Hematopoietic multipotent progenitor cell treated with erythropoietin and hydrocortisone succinate and interleukin-3 and kit ligand, for 17 days (in vitro differentiated cells): ENCODE measurements at places on chromosomes 11 and 22.
A peak's percentile ranks its signal among the peaks of the same experiment; 100 is the strongest.

DNA sequence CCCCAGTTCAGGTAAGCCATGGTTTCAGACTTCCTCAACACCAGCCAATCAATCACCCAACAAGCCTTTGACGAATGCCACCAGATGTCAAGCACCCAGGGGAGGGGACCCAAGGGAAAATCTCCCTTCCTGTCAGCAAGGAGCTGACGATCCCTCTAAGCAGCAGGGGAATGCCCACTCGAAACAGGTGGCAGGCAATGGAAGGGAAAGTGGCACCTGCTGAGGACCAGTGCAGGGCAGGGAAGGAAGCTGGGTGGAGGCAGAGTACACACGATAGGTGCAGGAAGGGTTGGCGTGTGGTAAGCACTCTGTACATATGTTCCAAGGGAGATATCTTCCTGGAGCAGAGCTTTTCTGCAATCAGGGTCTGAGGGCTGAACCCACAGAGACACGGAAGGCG, 11.7 kb upstream of the CREB3L1 start:
- DNase-seq = no peak

- DNase-seq = no peak
Measured at GRCh38 chr11:106917973-106918372, 100.3 kb downstream of the GUCY1A2 start.

DNA sequence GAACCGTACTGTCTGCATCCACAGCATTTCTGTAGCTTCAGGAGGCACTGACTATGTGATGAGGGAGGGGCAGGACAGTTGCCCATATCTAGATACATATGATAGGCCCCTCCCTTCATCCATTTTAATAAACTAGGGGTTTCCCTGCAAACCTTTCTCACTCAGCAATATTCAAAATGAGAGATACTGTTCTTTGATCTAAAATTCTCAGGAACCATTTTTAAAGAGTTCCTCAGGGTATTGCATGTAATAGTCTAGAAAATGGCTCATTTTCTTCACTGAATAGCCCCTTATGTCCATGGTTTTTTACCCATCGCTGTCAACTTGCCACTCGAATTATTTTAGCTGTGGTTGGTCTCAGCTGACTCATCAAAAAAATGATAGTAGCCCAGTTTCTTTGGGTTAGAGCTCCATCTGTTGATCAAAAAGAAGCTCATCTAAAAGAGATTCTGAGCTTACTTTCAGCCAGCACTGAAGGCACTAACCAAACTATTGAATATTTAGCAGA, 37.0 kb upstream of the DNAJB7 start:
- peak; percentile 87 for DNase-seq

DNA sequence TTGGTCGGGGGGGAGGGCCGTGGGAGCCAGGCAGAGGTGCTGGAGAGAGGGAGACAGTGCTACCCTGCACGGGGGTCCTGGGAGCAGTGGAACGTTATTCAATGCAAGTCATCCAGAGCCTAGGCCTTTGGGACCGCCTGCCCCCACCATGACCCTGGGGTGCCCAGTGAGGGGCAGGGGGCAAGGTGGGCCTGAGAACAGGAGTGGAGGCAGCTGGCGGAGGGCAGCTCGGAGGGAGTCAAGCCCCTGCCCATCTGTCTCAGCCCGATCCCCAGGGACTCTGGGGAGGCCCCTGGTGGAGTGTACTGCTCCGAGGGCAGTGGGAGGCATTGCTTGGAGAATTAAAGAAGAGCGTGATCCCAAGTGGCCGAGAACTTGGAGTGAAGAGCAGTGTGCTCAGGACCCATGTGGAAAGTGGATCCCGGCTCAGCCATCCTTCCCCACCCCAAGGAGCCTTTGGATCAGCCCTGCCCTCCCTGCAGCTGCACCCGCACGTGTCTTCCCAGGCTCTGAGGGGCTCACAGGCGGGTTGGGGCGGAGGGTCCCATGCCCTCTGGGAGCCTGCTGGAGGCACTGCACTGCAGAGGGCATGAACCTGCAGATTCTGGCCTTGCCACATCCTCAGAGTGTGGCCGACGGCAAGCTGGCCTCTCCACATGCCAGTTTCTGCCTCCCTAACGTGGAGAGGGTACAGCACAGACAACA, 34.0 kb upstream of the SMIM38 start:
- no peak for DNase-seq

DNA sequence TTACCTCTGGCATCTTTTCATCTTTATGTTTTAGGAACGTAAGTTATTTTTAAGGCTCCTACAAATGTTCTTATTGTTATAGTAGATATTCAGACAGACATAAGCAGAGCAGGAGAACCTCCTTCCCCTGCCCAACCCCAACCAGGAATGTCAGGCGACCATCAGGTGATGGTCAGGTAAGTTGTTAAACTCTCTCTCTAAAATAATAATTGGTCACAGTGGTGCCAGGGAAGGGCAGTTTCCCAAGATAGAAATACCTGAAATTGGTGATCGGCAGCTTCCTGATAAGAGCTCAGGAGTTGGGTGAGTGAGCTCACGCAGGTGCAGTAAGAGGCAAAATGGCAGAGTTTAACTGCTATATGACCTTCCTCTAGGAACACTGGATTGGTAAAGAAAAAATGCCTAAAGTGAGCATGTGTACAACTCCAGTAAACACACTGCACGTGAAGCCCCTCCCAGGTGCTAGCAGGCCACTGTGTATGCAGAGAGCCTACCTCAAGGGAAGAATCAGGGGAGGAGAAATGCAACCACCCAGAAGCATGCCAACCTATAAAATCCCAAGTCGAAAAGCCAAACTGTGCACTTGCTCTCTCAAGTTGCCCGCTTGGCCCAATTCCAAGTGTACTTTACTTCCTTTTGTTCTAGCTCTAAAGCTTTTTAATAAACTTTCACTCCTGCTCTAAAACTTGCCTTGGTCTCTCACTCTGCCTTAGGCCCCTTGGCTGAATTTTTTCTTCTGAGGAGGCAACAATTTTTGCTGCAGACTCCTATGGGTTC, 273.9 kb downstream of the SBF2 start:
- no peak for DNase-seq

DNA sequence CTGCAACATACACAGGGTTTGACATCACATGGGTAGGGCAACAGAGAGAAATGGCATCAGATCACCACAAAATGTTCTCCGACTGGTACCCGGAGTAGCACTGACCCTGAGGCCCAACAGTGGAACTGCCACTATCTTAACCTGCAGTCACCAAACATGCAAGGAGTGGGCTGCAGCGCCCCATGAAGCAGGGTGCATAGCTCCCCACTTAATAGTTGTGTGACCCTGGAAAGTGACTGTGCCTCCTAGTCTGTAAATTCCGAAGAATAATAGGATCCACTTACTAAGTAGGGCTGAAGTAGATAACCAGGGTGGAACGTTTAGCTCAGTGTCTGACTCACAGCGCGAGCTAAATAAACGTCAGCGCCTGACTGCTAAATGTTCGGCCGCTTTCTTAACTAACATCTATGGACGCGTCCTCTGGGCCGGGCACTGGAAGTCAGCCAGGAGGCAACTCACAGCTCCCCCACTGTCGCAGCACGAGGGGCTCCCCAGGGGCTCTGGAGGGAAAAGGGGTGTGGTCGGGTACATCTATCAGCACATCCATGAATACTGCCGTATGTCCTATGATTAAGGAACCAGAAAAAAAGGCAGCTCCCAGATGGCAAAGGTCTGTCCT, 777 bp downstream of the LTO1 start:
- DNase-seq = peak; percentile 76

GRCh38 chr11:64990222-64990923, 6.4 kb downstream of the BATF2 start:
- DNase-seq = no peak

DNA sequence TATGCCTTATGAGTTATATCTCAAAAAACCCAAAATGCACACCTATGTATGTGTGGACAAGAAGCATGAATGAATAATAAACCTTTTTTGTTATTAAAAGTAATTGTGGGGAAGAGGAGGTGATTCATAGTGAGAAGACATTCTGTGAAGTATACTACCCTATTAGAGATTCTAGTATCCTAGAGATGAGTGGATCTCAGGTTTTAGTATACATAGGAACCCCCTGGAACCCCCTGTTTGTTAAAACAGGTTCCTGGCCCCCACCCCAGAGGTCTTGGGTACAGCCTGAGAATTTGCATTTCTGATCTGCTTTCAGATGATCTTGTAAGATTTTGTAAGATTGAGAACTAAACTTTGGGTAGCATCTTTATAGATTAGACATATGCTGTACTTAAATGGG, 17.5 kb downstream of the NUCB2 start:
- no peak for DNase-seq

DNA sequence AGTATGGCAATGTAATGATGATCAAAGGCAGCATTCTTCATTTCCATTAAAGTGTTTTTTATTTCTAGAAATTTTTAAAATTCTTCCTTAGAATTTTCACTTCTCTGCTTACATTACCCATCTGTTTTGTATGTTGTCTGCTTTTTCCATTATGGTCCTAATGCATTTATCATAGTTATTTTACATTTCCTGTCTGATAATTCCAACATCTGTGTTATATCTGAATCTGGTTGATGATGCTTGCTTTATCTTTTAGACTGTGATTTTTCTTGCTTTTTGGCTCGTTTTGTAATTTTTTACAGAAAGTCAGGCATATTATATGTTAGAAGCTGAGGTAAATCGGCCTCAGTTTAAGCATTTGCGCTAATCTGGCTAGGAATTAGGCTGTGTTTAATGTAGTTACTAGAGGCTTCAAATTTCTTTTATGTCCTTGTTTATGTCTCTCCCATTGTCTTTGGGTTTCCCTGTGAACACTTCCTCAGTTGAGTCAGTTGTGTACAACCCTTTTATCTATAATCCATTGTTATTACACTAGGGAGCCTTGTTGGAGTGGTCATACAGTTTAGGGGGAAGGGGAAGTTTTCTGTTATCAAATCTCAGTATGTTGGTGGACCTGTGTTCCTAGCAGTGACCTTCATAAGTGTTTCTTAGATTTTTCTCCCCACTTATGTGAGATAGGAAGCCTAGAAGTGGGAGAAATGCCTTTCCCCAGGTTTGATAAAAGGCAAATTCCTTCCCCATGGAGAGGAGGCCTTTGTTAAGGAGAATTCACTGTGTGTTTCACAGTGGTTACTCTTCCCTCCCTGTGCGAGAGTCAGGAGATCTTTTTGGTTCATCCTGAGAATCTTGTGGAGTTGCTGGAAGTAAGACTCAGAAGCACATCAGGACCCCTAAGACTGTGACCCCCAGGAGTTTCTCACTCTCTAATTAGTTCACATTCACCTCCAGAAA, 437.5 kb downstream of the INSC start:
- no peak for DNase-seq

- DNase-seq = no peak
Measured at GRCh38 chr22:46574993-46575910, 37.8 kb upstream of the CELSR1 start.

DNA sequence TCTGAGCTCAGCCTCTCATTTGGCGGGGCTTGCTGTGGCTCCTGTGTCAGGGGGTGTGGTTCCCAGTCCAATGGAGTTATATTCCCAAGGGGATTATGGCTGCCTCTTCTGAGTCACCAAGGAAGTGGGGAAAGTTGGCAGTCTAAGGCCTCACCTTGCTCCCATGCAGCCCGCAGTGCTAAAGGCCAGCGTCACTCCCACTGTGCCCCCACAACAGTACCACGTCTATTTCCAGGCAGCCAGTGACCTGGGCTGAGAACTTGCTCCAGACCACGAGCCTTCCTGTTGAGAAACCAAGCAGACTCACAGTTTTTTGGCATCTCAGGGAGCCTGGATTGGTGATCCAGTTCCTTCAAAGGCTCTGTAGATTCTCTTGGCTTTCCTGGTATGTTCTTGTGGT, 45.6 kb downstream of the OR2AT4 start:
- no peak for DNase-seq
